GM18507 (cell line): ENCODE measurements at places on chromosomes 7 and 10.

- DNase-seq: no peak
Observed at GRCh38 chr10:8230902-8231301, 176.4 kb downstream of the GATA3 start.

DNA sequence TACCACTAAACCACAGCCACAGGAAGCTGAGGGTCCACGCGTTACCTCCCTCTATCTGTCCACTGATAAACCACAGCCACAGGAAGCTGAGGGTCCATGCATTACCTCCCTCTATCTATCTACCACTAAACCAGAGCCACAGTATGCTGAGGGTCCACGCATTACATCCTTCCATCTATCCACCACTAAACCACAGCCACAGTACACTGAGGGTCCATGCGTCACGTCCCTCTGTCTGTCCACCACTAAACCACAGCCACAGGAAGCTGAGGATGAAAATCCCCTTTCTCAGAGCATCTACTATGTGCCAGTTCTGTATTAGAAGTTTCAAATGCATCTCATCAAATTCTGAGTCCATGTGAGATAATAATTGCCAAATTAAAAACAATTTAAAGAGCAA, 589.3 kb downstream of the DNAJB6 start:
- DNase-seq: no peak

DNA sequence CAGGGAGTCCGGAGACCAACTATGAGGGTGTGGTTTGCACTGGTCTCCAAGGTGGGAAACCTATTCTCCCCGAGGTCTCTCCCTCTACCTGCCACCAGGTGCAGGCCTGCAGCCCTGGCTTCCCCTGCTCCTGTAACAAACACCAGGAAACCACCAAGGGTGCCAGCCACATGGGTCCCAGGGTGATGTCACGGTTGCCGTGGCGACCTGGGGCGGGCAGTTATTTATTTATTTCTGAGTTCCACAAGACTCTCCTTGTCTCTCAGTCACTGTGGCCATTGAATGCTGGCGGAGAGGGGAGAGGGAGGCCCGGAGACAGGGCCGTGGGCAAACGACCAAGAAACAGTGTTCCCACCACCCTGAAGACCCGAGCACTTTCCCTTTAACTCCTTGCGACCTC, 27.0 kb downstream of the MMD2 start:
- no peak for DNase-seq

DNA sequence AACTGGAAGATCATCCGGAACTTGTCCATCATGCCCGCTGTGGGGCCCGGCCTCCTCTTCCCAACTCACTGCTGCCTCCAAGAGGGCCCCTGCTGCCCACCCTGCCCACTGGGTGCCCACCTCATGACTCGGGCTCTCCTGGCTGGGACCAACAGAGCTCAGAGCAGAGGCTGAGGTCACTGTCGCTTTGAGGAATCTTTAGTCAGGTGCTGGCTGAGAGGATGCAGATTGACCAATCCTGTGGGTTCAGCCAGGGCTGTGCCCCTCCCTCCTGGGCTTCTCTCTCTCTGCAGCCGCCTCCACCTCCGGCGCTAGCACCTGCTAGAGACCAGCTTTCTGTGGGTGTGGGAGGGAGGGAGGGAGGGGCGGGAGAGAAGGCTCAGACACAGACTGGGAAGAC, at the start of gene CALHM1:
Gene CALHM1, minus strand, starts transcription at position 181 of the 400 bp plus-strand sequence. Its CDS starts 149 bp downstream, at position 32.
- DNase-seq: no peak

- no peak for DNase-seq
Observed at GRCh38 chr7:46557295-46557711, 636.2 kb upstream of the IGFBP3 start.

DNA sequence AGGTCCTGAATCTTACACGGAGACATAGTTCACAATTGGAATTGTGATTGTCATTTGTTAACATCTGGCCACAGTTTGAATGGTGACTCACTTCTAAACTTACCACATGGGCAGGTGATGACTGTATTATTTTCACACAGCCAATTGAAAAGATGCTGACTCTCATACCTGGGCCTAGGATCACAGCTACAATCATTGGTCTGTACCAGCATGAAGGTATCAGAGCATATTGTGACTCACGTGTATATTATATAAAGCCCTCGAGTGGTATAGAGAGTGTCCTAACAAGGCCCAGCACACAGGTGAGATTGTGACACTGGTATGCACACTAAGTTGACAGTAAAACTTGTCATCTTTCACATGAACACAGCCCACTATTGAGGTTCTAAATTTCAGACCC, 9.4 kb upstream of the ZNF107 start:
- no peak for DNase-seq

DNA sequence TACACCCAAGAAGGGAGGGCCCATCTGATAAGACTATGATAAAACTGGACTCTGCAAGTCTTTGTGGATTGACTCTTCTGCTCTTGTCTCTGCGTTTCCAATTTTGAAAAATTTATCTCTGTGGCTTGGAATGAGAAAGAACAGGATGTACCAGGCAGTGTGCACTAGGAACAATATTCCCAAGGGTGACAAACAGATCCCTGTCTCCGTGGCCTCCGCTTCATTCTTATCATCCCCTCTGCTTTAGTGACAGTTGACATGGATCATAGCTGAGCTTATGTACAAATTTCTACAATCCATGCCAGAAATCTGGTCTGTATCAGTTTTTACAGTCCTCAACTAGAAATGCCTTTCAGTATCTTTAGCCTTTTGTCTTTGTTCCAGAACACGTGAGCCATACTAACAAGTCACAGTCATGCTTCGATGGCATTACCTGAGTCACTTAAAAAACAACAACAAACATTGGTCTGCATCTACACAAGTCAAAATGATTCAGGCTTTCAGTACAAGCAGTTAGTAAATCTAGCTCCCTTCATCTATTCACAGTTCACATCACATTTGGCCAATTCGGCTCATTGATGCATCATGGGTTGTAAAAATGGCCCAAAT, 393.6 kb upstream of the CELF2 start:
- no peak for DNase-seq

DNA sequence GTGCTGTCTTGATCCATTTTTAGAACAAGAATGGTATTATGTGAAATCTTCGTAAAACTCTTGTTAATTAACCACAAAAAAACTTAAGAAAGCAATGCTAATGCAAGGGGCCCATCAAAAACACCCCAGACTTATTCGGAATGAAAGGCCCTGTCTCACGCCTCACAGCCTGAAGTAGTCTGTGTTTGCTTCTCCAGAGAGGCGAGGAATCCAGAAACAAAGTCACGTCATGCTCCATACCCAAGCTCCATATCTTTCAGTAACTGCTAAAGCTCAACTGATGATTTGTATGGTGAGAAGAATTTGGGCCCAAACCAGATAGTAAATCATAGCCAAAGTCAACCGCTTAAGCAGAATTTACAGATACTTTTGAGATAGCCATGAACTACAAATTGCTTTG, 155.4 kb downstream of the ATE1 start:
- no peak for DNase-seq

DNA sequence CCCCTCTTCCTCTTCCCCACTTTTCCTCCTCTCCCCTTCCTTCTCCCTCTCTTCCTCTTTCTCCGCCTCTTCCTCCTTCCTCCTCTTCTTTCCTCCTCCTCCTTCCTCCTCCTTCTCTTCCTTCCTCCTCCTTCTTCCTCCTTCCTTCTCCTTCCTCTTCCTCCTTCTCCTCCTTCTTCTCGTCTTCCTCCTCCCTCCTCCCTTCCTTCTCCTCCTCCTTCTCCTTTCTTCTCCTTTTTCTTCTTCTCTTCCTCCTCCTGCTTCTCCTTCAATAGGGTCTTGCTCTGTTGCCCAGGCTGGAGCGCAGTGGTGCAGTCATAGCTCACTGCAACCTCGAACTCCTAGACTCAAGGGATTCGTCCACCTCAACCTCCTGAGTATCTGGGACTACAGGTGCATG, 56.9 kb downstream of the PALD1 start:
- no peak for DNase-seq

- no peak for DNase-seq
Observed at GRCh38 chr7:81280531-81280930, 361.7 kb upstream of the SEMA3C start.

DNA sequence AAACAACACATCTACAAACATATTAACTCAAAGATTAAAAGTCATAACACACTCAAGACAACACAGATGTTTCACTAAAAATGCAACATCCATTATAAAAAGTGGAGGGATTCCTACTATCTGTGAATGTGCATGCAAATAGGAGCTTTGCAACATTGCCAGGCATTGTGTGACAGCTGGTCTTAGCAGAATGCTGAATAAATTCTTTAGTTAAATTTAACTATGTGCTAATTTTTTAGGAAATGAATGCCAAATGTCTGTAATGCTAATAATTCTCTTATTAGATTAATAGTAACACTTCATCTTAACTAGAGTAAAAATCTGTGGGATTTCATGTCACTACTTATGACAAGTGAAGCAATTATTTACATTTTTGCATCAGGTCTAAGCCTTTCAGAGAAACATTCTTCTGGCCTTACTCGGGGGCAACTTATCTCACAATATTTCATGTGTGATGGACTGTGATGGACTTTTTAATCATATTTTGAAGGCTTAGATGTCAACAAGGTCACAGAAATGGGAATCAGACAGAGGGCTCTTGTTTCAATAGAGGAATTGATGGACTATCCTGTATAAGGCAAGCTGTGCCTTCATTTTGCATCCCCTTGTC, 524.6 kb upstream of the KCND2 start:
- no peak for DNase-seq
